Fibroblast of skin of left biceps (primary cell): ENCODE measurements at places on chromosomes 6 and 20.

DNA sequence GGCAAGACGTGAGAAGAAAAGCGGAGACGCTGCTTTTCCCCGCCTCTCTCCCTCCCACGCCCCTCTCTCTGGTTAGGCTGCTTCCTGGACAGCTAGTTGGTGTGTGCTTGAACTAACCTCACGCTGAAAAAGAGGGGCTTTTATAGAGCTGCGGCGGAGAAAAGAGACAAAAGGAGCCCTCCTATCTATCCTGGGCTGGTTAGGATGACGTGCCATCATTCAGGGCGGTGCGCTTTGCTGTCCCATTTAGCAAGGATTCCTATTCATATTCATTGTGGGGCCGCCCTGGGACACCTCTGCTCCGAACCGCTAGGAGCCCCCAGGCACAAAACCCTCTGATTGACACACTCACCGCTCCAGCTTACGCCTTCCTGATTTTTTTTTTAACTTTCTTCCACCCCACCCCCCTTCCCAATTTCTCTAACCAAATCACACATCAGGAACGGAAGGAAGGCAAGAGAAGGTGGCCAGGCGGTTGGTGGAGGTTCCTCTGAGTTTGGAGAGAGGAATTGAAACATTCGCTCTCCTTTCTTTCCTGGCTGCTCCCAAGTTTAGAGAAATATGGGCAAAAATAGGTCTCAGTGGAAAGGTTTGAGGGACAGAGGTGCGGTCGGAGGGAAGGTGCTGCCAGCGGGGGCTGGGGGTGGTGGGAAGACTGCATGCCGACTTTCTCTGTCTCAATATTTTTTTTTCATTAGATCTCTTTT is at the start of gene OLIG3:
TSS of gene OLIG3 (minus strand) at position 114 of the 707 bp plus-strand sequence. CDS start 224 bp downstream, outside the sequence.
- DNase-seq = no peak

DNA sequence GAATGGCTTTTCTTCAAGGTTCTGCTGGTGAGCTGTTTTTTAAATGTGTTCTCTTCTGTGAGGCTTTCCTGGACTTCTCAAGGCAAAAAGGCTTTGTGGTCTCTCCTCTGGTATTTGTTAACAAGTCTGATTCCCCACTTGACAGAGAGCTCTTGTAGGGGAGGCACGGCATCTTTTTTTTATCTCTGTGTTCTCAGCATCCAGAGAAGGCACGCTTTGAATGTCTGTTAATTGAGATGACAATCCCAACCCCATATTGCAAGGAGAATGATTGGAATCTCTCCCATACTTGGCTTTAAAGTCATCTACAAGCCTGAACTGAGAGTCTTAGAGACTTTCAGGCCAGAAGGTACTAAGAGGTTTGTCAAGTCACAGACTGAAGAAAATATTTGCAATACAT is 22.6 kb downstream of the EDN1 start:
- no peak for DNase-seq

DNA sequence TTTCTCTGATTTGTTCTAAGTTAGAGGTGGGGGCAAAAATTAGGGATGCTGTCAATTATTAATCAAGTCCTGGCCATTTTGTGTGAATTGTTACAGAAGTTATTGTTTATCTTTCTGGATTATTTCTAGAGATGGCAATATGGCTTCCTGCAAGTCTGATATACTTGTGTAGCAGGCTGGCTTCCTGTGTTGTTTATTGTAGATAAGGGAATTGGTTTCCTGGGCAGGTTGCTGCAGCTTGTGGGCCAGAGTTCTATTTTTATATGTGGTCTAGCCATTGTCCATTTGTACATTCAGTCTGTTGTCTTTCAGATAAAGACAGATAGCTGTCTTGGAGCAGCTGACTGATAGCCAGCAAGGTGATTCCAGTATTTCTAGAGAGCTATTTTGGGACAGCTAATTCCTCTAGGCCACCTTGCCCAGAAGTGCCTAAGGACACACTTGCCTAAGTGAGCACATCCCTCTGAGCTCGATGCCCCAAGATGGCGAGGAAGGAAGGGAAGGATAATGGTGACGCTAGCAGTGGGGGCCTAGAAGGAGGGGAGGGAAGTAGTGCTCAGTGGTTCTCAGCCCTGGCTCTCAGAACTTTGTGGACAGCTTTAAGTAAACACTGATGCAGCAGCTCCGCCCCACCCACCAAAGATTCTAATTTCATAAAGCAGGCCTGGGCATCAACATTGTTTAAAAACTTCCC is 25.5 kb downstream of the DDO start:
- no peak for DNase-seq

DNA sequence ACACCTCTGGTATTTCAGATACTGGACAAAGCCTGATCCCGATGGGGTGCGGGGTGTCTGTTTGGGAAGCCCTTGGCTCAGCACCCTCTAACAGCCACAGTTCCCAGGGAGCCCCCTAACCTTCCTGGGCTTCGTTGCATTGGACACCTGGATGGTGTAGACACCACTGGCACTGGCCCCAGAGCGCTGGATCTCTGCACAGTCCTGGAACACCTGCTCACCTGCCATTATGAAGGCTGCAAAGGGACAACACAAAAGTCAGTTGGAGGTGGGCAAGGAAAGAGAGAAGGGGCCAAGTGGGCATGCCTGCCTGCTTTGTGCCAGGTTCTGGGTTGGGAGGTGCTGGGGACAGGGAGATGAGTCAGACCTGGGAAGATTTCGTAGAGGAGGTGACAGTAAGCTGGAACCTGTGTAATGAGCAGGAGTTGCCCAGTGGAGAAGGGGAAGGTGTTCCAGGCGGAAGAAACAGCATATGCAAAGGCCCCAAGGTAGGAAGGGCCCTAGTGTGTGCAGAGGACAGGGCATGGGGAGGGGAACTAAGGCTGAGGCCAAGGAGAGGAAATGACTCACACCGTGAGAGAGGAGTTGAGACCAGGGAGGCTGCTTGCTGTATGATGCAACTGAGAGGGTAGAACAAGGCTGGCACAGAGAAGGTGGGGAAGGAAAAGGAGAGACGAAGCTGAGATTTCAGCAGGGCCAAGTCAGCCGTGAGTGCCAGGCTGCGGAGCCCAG is 34.9 kb downstream of the ANGPT4 start:
- DNase-seq = no peak

- no peak for DNase-seq
Measured at GRCh38 chr20:60754856-60755255, 497.2 kb upstream of the CDH4 start.

DNA sequence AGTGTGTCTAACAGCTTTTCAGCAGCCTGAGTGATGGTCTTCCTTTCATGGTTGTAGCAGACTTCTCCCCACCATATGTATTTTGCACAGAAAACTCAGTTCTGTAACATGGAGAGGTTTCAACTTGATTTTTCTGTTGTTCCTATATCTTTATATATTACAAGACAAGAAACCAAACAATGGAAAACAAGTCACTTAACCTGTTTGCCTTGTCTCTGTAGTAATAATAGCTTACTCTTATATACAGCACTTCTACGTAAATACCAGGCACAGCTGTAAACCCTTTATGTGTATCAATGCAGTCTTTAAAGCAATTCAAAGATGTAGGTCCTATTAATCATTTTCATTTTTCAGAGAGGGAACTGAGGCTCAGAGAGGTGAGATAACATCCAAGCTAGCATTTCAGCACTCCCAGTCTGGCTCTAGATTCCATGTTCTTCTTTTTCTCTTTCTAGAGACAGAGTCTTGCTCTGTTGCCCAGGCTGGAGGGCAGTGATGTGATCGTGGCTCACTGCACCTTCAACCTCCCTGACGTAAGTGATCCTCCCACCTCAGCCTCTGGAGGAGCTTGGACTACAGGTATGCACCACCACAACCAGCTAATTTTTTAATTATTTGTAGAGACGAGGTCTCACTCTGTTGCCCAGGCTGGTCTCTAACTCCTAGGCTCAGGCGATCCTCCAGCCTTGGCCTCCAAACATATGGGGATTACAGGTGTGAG is 90.4 kb downstream of the DTNBP1 start:
- no peak for DNase-seq

DNA sequence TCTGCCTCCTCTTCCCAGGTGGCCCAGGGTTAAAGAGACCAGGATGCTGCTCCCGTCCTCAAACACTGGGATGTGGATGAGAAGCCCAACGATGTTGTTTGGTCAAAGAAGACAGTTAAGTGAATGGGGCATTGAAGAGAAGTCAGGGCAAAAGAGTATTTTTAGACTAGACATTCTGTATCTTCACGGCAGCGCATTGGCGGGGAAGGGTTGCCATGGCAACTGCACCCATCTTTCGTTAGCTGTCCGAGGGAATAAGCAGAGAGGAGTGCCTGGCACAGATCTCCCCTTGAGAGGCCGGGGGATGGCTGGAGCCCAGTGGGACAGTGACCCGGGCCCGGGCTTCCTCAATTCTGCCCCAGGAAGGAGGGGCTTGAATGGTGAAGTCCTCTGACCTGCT is 56.4 kb upstream of the GPR31 start:
- DNase-seq = no peak

DNA sequence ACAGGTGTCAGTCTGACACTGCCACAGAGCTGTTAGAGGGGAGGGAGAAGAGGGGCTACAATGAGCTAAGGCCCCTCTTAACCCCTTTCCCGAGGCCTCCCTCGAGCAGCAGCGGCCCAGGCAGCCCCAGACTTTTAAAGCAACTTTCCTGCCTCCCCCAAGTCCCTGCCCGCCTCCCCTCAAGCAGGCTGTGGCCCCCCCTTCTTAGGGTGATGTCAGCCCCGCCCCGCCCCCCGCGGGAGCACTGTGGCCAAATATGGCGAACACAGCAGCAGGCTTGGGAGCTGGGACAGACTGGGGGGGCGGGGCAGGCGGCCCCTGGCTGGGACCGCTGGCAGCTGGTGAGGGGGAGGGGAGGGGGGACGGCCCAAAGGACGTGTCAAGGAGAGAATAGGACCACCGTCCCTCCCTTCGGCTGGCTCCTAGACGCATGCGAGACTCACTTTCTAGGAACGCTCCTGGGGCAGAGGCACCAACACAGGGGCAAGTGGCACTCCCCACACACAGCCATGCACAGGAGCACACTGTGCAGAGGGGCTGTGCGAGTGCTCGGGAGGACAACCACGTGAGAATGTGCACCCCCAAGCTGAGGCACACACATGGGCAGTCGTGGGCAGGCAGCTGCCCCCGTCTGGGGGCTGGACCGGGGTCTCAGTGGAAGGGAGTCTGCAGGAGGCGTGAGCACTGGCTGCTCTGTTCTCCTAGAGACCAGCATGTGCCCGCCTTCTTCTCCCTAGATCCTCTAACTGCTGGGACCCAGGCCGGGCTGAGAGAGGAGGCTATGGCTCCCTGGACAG is 6.7 kb downstream of the TEAD3 start:
- peak; percentile 81 for DNase-seq

DNA sequence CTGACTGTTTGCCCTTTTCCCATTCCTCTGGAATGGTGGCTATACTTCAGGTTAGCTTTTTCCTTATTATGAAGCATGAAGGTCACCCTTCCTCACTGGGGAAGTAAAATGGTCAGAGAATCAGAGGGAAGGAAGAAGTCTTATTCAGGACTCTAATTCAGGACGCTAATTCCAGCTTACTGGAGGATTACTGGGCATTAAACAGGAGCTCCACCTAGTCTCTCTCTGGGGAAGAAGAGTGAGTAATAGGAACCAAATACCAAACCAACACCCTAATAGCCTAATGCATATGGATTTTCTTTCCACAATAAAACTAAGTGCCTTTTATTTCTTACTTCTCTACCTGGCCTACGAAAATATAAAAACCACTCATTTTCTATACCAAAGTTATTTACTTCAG is 10.1 kb downstream of the CRISP1 start:
- DNase-seq = no peak

GRCh38 chr20:21100578-21101452 is 5.3 kb downstream of the LINC00237 start:
- no peak for DNase-seq

DNA sequence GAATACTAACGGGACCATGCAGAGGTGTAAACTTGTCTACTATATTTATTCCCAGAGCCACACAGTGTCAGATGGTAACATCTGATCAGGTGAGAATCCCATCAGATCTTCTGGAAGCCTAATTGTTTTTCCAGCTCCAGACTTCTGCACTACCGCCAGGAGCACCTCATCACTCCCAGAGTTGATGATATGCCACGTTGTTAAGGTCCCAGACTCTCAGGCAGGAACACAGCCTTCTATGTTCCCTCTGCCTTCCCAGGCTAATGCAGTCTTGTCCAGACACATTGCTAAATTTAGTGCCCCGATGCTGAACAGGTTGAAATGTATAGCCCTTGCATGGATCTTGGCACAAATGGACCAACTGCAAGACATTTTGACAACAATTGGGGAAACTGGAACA is 86.2 kb downstream of the PROKR2 start:
- DNase-seq = no peak

GRCh38 chr20:51354191-51354768 is 188.2 kb downstream of the NFATC2 start:
- no peak for DNase-seq

- no peak for DNase-seq
Measured at GRCh38 chr6:134363323-134364039, 45.6 kb upstream of the SGK1 start.

DNA sequence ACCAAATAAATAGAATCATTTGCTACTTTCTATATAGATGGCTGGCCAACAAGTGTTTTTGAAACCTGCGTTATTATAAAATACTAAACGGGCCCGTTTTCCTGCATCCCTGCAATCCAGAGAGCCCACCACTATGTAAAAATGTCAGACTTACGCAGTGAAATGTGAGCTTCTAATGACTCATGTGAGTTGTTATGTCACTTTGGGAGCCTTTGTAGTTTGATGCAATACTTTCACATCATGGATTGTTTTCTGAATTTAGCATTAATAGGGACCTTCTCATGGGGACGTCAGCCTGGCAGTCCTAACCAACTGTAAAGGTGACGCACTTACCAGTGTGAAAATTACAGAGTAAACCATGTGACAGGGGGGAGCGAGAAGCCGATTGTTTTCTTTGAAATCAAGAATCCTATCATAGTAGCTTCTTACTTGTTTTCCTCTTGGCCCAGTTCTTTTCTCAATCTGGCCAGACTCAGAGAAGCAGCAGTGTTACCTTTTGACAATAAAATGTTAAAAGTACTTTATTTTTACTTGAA is 75.3 kb downstream of the SSR1 start:
- DNase-seq = no peak

GRCh38 chr6:40387871-40388264 is 199.3 kb downstream of the LRFN2 start:
- DNase-seq = no peak

DNA sequence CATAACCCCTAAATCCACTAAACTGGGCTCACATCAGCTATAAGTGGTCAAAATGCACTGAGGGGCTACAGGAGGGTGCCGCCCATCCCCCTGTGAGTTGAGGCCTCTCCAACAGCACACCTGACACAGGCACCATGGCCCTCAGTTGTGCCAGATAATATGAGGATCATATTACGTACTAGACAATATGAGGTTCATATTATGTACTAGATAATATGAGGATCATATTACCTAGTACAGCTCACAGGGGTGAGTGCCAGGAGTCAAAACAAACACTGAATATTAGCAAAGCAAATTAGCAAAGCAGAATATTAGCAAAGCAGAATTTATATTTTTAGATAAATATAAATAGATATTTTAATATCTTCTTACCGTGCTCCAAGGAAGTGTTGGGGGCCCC is 35.3 kb downstream of the CD24 start:
- DNase-seq = no peak

DNA sequence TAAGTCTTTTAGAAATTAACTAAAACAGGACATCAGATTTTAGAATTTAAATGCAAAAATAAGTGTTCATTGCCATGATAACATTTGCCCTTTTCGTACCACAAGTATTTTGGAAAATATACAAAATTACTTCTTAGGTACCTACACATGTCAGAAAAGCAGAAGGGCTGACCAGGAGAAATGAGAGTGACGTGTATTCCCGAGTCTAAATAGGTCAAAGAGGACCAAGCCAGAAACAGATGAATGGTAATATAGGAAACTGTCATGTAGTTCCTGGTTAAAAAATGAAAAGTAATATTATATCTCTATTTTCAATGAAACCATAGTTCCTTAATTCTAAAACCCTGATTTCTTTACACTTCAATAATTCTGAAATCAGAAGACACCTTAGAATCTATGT is 126.2 kb downstream of the IPCEF1 start:
- DNase-seq = no peak
